HEK293T (cell line): ENCODE measurements at places on chromosomes 3 and 15.

GRCh38 chr3:189593581-189593980 is 37.6 kb upstream of the TP63 start:
- no peak for DNase-seq

DNA sequence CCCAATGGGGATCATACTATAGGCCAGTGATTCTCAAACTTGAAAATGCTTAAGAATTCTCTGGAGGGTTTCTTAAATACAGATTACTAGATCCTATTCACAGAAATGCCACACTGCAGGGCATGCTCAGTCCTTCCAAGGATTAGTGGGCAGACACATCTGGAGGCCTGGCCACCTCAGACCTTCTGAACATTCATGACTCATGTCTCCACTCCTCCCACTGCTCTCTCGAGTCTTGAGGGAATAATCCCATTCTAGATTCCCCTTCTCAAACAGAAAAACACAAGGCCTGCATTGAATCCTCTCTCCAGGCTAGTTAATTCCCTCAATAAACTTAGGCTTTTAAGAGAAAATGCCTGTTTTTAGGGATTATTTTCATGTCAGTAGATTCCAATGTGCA is 22.1 kb downstream of the ZNF621 start:
- no peak for DNase-seq

- DNase-seq: no peak
These were observed 356.3 kb upstream of the TBL1XR1 start for GRCh38 chr3:177553579-177553978.

DNA sequence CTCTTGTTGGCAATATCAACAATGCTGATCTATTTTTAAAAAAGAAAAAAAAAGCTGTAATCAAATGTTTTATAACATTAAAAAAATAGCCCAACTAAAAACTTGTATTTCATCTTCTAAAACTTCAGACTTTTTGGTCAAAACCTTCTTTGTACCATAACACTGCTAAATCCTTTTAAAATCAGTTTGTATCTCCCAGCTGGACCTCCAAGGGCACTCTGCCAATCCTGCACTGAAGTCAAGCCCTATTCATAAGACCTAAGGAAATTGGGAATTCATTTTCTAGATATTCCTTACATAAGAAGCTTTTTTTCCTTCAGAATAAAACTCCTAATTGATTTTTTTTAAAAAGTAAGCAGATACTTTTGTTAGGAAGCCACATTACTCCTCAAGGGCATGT is 38.2 kb upstream of the HCLS1 start:
- no peak for DNase-seq

DNA sequence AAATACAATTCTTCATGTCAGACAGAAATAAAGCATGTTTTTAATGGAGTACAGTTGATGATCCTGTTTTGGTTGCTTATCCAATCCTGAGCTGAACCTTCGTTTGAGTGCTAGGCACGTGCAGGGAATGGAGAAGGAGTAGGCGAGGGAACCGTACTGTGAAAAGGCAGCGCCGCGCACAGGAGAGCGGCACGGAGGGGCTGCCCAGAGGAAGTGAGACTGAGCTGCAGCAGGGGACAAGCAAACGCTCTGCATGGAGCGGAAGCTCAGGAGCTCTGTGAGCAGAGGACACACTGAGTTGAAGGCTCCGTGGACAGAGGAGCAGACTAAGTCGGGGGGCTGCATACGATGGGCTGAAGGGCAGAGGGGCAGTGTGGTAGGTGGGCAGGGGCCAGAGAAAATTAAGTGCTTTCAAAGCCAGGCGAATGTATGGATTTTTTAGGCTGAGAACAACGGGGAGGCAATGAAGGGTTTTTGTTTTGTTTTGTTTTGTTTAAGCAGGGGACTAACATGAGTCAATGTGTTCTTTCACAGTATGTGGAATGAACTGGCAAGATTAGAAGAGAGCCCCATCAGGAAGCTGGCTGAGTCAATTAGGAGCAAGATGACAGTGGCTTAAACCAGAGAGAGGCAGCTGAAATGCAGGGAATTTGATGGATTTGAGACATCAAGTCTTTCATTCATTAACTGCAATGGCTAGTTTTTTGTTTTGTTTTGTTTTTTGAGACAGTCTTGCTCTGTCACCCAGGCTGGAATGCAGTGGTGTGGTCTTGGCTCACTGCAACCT is 23.8 kb upstream of the TM2D3 start:
- DNase-seq: no peak

DNA sequence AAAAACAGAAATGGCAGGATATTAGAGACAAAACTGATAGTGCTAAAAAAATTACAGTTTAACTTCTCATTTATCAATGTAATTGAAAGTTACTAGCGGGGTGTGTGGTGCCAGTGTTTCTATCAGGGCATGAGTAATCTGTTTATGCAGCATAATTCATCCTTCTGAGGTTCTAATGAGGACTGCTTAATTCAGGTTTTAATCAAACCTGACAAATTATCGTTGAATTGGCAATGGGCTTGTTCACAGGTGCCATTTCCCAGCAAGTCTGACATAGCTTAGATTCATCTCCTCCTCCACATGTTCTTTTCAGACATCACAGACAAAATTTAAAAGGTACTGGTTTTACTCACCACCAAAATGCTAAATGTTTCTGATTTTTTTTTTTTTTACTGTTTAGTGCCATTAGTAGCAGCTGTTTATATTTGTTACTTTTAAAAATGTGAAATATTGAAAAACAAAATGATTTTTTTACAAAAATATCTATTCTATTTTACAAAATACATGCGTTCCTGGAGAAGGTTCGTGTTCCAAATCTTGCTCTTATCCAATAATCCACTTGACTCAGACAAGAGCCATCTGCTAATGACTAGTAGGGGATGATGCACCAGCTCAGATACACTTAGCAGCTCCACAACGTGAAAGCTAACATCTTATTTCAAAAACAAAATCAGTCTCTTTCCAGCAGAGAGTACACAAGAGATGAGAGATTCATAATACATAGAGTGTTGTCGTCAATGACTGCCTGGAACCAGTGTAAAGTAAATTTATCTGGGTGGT is 447.7 kb upstream of the DPPA4 start:
- no peak for DNase-seq

DNA sequence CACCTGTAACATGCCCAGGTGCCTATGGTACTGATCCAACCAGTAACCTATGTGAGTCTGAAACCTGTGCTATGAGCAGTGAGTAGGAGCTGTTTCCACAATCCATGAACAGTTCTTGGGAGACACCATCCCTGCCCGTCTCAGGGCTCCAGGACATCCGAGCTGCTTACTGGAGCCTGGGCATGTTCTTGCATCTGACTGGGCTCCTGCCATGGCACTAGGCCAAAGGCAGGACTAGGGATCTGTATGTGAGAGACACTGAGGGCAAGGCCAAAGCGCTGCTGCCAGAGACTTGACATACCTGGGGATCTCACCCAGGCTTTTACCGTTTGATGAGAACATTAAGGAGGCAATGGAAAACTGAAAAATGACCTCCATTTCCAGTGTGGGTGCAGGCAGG is 59.8 kb downstream of the WDR76 start:
- no peak for DNase-seq

GRCh38 chr3:89098173-89098572 is 9.2 kb upstream of the EPHA3 start:
- no peak for DNase-seq

GRCh38 chr15:39102431-39102830 is 478.4 kb upstream of the THBS1 start:
- DNase-seq: no peak

DNA sequence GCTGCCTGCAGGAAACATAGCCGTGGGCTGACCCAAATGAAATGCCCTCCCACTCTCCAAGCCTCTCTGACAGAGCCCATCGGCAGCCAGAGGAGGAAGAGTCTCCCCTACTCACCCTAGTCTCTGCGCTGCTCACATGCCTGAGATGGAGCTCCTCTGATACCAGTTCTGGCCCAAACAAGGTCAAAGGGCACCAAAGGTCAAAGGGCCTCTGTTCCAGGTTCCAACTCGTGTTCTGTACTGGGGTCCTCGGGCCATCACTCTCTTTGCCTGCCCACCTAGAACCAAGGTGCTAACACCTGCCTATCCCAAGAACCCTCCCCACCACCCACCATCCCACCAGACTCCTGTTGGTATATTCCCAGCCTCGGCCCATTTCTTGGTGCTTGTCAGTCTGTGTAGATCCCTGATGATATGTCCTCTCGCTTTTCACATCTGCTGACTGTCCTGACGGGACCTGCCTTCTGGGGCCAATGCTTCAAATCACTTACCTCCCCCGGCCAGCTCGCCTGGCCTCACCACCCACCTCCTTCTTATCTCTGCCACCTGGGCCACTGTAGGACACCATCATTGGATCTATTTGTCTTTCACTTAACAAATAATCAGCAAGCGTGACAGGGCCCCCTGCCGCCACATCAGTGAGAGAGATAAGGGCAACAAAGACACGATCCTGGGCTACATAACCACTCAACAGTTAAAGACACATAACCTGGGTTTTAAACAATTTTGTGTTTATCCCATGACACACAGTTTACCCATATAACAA is 90.4 kb downstream of the SRGAP3 start:
- no peak for DNase-seq

- no peak for DNase-seq
These were observed 88.8 kb upstream of the ADAMTSL3 start for GRCh38 chr15:83565138-83565537.

DNA sequence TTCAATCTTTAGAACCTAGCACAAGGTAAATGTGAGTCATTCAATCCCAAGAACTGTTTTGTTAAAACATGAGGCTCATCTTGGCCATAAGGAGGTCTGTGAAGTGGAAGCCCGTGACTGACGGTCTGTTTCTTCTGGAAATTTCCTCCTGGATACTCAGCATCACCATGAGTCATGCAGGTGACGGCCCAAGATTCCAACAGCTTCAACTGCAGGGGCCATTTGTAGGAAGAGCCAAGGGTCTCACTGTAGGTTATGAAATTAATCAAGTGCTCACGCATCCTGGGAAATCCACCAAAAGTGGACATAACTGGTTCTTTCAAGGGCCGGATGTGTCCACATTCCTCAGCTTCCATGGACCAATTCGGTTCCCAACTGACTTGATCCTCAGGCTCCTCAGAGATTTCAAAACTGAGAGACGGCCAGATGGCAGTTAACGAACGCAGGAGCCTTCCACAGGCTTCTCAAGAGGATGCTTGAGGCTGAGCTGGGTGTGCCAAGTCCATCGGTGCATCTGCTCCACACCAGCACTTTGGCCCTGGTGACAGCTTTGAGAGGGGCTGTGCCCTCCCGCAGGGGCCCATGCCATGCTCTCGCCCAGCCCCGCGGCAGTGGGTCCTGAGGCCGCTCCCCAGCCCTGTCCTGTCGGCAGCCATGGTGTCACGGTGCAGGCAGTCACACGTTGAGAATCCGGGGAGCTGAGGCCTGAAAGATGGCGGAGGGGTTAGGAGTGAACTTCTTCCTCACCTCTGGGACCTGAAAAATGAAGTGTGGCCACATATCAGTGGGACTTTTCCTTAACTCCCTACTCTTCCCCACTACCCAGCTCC is 8.5 kb downstream of the MAP6D1 start:
- DNase-seq: no peak

DNA sequence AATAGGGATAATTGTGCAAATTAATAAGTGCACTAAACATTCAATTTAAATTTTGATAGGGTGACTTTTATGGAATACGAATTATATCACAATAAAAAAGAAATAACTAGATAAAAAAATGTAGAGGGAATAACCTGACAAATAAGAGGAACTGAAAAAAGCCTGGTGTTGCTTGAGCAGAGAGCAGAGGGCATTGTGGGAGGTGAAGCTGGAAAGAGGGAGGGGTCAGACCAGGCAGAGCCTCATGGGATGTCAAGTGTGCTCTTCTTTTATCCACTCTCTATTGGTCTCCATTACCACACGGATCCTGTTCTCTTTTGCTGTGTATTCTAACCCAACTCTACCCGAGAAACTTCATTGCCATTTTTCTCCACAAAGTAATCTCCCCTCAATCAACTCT is 264.0 kb upstream of the CRBN start:
- no peak for DNase-seq

GRCh38 chr3:93906245-93906644 is 67.5 kb downstream of the PROS1 start:
- DNase-seq: no peak

DNA sequence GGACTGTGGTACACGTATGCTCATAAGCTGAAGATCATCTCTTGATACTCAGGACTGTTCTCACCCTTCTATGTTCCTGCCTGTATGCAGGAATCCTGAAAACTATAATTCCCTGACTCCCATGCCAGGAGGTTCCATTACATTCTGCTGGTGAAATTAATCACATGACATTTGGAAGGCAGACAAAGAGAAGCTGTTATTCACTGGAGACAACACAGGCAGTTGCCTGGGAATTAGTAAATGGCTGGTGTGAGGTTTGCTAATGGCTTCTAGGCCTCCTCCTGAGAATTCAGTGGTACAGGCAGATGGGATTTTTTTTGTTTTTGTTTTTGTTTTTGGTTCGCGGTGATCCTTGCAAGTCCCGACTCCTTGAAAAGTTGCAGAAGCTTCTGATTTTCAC is 91.4 kb downstream of the CTNNB1 start:
- no peak for DNase-seq

DNA sequence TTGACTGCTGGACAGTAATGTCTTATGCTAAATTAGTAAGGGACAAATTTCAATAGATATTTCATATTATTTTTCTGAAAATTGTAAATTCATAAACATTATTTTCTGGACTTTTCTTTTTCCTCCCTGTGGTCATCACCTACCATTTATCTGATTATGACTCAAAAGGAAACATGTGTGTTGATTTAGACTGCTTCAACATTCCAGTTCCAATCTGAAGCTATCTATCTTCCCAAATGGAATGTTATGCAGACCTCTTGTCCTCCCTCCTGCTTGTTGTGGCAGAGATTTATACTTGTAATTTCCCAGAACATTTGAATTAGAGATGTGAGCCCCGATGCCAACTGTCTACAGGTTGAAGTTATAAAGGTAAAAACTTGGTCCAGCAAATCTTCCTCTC is 803.4 kb downstream of the TUSC7 start:
- no peak for DNase-seq

DNA sequence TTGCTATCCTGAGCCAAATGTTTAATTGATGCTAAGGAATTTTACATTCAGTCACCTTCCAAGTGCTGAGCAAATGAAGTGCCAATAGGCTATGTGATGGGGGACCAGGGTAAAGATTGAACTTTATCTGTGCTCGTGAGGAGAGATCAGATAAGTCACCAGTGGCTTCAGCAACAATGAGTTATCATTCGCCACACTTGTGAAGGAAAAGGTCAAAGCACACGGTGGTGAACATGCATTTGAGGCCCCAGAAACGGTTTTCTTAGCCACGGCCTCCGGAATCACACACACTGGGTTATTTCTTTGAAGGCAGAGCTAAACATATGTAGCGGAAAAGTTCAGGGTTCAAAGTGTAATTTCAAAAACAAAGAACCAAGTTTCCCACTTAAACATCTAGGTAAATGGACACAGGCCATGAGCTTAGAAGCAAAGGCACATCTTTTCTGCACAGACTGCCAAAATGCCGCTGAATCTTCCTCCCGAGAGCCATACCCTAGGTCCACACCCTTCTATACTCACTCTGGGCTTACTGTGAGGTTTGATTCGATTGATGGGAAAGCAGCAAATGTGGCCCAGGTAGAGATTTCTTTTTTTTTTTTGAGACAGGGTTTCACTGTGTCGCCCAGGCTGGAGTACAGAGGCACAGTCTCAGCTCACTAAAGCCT is 268.5 kb downstream of the SHQ1 start:
- no peak for DNase-seq
